HFFc6 (cell line): ENCODE measurements at places on chromosomes 16 and 17. TPM values are rescaled to one million over a fixed set of nuclear protein-coding genes. Genes with fewer than 3 reads are reported as not detected.

DNA sequence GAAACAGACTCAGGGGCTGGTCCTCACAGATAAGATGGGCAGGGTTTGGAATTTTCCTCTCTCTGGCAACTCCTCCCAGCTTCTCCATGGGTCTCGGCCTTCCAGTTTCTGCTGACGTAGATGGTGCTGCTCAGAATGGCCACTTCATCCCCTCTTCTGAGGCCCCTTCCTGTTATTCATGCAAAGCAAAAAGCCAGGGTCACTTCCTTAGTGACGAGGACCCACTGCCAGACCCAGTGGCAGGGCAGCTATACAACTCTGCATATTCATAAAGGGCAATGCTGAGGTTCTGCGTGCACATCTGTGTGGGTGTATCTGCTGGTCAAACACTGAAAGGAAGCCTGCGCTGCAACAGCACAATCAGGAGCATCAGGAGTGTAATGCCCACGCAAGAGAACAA is 108.8 kb downstream of the WSCD1 start:
- DNase-seq = no peak

GRCh38 chr16:66549284-66550131 is at the start of gene TK2:
TK2 (minus strand) TSS chr16:66550122; CDS start chr16:66550061, 61 bp downstream.
- peak; percentile 53 for DNase-seq

DNA sequence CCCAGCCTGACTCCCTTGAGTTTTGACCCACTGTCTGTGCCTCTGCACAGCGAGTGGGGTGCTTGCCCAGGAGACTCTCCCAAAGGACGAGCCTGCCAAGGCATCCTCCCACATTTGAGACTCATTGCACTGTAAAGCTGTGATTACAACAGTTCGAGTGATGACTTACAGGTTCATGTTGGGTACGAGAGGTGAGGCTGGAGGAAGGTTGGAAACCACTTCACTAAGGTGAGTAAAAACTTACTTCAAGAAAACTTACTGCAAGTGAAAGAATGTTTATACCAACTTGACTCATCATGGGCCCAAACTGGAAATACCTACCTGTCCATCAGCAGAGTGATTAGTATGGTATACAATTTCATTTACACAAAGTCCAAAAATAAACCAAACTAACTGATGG is 360.1 kb upstream of the CDH11 start:
- no peak for DNase-seq

GRCh38 chr16:72878301-72879269 is 169.3 kb downstream of the ZFHX3 start:
- DNase-seq = peak; percentile 70

DNA sequence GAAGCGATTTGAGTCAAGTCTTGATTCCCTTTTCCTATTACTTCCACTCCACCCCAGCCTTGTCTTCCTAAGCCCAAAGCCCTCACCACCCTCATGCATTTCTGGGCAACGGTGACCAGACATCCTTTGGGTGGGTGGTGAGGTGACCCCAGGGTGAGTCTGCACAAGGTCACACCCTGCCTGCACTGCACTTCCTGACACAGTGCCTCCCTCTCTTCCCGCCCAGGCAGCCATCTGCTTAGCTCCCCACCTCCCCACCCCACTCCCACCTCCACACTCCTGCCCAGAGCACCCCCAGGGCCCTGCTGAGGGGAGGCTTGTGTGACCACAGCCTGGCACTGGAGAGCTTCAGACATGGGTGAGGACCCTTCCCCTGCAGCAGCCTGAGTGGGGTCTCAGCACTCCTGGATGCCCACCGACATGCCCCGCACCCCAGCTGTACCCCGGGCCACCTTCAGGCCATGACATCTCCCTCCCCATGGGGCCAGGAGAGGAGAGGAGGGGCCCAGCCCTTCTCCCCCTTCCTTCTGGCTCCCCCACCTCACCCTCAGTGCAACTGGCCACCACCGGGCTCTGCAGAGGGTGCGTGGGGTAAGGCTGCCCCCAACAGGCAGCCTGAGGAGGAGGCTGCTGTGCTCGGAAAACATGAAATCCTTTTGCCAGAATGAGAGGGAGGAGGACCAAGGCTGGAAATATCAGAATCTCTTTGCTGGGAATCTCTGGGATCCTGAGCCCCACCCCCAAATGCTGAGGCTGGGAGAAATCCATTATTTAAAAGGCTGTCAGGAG is 68.6 kb downstream of the CCT6B start:
- no peak for DNase-seq

DNA sequence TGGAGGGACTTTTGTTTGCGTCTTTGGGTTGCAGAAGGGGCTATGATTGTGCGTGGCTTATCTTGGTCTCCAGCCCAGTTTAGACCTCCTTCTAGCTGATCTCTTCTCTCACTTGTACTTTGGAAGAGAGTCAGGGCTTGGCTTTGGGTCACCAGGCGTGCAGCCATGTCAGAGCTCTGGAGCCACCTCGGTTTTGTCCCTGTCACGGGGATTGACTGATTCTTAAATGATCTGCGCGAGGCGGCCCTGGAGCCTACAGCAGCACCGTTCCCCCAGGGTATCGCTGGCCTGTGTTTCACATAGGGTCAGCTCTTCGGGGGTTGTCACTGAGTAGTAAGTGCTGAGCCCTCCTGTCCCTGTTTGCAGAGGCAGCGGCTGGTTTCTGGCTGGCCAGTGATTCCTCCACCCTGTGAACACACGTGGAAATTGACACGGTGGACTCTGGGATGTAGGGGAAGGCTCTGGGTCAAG is 209.8 kb upstream of the CHMP6 start:
- DNase-seq = no peak

- no peak for DNase-seq
Measured at GRCh38 chr17:75061618-75062017, 14.6 kb downstream of the KCTD2 start.

DNA sequence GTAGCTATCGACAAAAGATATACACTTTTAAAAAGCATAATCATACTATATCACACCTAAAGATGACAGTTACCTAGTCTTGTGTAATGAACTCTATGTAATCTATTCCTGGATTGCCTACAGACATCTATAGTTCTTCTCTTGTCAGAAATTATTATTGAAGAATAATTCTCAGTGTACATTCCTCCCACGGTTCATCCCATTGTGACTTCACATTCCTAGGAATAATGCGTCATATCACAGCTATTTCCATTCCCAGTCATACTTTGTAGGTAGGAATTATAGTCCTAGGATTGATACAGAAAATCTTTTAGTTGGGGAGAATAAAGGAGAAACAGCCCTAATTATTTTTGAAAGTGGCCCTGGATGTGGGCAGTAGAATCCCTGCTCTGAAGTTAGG is 44.0 kb upstream of the ABCC11 start:
- DNase-seq = peak; percentile 8

DNA sequence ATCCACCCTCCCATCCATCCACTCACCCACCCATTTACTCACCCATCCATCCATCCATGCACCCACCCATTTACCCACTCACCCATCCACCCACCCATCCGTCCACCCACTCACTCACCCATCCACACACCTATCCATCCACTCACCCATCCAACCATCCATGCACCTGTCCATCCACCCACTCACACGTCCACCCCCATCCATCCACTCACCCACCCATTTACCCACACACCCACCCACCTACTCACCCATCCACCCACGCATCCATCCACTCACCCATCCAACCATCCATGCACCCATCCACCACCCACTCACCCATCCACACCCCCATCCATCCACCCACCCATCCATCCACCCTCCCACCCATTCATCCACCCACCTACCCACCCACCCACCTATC is 12.2 kb downstream of the SOX8 start:
- DNase-seq = no peak

GRCh38 chr17:9402590-9403199 is 172.9 kb downstream of the STX8 start:
- DNase-seq = peak; percentile 23

- peak; percentile 80 for DNase-seq
Measured at GRCh38 chr16:48963901-48964615, 317.6 kb downstream of the CBLN1 start.

- DNase-seq = no peak
Measured at GRCh38 chr16:65525707-65526106, 403.8 kb upstream of the CDH11 start.

Gene DLX3
- total RNA-seq = not detected in 3 replicates

Gene NPIPB13
- total RNA-seq = 5.2 to 7.5 TPM (median 5.4 TPM) in 3 replicates

Gene GNG13
- total RNA-seq = not detected in 3 replicates

Gene ATP6V0A1
- total RNA-seq = 34.7 to 56.7 TPM (median 39.6 TPM) in 3 replicates
